ENCODE measurements at places on chromosomes 7 and 10.
A peak's percentile ranks its signal among the peaks of the same experiment; 100 is the strongest.

- DNase-seq, result no peak
Measured at GRCh38 chr7:15291699-15292098, 270.1 kb downstream of the AGMO start.

- DNase-seq, result no peak
Measured at GRCh38 chr10:132984801-132985545, 42.6 kb upstream of the CFAP46 start.

DNA sequence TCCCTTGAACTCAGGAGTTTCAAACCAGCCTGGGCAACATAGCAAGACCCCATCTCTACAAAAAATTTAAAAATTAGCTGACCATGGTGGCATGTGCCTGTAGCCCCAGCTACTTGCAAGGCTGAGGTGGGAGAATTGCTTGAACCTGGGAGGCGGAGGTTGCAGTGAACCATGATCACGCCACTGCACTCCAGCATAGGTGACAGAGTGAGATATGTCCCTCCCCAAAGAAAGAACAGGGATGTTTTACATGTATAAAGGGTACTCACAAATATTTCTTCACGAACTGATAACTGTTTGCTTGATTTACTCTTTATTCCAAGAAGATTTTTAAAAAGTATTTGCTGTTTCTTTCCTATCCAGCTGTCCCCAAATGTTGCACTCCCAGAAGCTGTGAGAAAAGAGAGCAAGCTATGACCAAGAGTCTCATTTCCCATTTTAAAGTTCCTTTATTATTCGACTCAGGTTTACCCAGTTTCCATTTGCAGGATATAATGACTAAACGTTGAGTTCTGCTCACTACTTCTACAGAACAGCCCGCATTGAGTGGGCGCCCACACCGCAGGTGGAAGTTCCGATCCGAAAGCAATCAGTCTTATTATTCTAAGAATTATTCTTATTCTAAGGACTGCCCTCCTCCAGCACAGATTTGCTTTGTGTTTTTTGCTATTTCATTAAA is 90.7 kb downstream of the APBB1IP start:
- DNase-seq, result no peak

- no peak for DNase-seq
Measured at GRCh38 chr7:137960020-137960419, 41.9 kb downstream of the CREB3L2 start.

DNA sequence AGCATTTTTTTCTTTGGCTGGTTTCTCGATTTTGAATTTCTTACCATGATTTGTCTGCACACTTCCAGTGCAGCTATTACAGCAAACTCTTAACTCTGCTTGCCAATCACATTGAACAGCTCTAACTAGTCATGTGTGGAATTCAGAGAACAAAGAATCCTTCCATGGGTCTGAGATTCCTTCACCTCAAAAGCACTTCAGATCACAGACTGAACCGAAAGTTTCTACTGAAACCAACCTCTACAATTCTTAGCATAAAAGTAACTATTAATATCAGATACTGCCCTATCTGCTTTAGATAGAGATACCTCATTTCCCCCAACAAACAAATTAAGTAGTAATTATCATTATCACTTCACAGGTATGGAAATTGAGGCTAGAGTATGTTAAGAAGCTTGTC is 56.5 kb upstream of the SP4 start:
- no peak for DNase-seq

- peak; percentile 61 for DNase-seq
Measured at GRCh38 chr7:74289018-74289658, at the start of gene CLIP2. Gene CLIP2, plus strand, starts transcription at chr7:74289407. Its CDS starts 28,140 bp downstream, at chr7:74317547.

DNA sequence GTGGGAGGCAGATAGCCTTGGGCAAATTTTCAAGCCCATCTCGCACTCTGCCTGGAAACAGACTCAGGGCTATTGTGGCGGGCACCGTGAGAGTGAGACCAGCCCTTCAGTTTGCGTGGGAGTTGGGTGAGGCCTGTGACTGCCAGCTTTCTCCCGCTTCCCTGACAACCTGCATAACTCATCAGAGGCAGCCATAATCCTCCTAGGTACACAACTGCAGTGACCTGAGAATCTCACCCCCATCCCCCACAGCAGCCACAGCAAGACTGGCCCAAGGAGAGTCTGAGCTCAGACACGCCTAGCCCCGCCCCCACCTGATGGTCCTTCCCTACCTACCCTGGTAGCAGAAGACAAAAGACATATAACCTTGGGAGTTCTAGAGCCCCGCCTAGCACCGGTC is 275.4 kb downstream of the GRID1 start:
- DNase-seq, result no peak

DNA sequence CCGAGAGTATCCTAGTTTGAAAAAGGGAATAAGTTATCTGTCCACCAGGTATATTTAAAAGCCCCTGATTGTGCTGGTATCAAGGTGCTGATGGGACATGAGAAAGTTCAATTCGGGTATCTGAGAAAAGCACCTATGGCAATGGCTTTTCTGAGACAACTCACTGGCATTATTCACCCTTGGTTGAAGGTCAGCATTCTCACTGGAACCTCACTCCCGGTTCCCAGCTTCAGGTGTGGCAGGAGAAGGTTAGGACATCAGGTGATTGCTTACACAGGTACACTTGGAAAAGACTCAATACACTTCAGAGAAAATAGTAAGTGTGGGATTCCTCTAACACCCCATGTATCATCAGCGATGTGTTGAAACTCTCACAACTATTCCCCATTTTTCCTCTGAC is 643.1 kb downstream of the INHBA start:
- no peak for DNase-seq

GRCh38 chr10:123142701-123143161 is 5.2 kb upstream of the HMX2 start:
- no peak for DNase-seq

DNA sequence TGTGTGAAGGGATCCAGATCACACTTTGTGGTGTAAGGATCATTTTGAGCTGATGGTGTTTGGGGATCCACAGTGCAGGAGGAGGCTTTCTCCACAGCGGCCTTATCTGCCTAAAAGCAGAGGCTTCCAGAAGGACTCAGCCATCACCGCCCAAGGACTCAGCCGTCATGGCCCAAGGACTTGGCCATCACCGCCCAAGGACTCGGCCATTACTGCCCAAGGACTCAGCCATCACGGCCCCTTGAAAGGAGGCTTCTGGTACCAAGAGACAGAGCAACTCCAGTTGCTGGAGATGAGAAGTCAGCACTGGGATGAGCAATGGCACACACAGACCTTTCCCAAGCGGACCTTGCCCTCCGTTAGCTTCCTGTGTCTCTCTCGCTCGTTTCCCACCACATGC is 6.0 kb upstream of the CFAP46 start:
- no peak for DNase-seq

DNA sequence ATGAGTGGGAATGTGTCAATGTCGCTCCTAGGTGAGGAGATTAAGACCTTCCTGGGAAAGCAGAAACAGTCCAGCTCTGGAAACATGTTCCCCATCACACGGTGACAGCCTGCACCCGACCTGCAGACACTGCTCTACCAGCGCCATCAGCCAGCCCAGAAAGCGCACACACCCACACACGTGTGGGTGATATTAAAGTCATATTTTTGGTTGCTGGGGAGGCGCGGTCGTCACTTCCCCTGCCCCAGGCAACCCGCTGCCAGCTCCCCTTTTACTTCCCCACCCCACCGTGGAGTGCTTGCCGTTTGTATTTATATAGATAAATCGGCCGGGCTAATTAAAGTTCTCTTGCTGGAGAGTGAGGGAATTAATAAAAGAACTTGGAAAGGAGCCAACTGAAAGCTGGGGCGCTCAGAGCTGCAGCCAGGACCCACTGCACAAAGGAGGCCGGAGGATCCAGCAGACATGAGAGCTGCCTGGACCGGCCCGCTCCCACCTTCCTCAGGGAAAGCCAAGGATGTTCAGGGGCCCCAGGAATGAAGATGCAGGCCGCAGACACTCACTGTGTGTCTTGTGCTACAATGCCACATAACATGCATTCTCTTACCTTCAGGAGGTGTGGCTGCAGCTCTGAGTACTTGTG is 145.2 kb upstream of the UNC5B start:
- no peak for DNase-seq

DNA sequence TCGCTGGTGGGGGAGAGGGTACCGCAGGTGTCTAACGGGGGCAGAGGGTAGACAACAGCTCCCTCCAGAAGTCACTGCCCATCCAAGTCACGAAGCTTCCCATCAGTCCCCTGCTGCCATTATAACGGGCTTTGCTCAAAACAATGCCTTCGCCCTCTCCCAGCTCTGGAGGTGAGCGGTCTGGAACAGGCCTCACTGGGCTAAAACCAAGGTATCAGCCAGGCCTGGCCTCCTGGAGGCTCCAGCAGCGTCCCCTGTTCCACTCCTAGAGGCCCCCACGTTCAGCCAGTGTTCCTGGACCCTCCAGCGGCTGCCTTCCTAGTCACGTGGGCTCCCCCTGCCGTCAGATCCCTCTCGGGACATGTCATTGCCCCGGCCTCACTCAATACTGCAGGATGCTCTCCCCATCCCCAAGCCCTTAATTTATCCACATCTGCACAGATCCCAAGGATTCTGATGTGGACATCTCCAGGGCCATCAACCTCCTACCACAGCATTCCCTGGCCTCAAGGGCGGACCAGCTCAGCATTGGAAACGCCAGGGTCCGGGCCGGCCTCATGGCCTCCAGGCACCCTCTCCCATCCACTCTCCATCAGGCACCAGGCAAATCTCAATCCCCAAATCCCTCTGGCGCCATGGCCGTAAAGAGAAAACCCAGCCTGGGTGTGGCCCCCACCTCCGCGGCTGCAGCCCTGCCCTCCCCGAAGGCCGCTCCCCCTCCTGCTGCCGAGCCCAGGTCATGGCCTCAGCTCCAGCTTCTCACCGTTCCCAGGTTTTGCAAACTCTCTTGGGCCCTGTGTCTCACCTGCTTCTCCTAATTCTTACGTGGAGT is 104.1 kb upstream of the FAM20C start:
- no peak for DNase-seq

DNA sequence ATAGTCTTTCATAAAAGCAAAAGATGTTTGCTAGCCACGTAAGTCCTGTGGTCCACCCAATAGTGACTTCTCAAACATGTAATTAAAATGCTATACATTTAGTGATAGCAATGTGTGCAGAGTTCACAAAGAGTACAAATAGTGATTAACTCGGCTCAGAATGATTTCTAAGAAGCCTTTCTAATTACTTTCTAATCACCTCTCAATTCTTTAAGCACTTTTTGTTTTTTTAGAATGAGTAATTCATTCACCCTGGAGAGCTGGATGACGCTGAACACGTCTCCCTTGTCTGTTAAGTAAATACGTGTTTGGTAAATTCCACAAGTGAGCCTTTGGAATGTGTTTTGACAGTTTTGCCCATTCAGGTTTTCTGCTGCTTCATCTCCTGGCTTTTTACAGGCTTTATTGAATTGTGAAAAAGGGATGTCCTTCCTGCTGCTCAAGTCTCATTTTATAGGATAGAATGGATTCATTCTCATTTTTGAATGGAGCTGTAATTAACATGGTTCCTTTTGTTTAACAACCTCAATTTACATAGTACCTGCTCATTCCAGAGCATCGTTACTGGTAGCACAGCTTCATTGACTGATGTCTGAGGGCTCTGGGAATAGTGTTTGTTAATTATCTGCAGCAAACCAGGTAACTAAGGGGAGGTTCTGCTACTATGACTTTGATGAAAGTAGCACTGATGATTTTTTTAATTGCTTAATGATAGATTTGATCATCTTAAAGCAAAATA is 212.1 kb downstream of the VTI1A start:
- no peak for DNase-seq

GRCh38 chr7:131956864-131957263 is 400.4 kb upstream of the PODXL start:
- DNase-seq, result no peak

DNA sequence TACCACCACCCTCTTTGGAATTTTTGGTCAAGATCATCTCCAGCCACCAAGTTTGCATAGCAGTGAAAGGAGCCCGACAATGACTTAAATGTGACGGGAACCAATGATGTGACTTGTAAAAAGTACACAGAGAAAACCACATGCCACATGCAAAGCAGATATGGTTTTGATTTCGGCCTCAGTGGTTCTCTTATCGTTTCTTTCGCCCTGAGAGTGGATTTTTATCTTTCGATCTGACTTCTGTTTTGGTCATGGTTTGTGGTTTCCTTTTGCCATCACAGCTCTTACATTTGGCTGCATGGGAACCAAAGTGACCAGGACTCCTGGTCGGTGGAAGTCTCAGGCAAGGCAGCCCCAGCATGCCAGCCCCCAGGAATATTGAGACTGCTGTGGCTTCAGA is 31.5 kb downstream of the TCF7L2 start:
- DNase-seq, result peak; percentile 12

DNA sequence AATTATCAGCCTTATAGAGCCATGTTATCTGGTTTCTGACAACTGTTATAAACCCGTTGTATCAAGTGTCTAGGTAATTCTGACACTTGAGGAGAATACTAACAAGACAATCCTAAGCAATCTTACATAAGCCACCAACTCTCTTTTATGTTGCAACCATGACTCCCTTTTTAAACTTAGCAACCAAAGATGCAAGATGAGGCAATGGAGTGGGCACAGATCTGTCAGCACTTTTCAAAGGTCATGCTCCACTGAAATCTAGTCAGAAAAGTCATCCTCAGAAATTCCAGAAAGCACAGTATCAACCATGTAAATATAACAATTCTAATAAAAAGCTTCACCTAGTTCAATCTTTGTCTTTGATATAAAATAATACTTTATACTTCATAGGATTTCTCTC is 77.0 kb upstream of the SEMA3A start:
- no peak for DNase-seq

GRCh38 chr10:119296703-119297102 is 89.3 kb downstream of the GRK5 start:
- DNase-seq, result no peak

GRCh38 chr7:14395860-14396259 is 406.4 kb upstream of the ETV1 start:
- no peak for DNase-seq

GRCh38 chr7:85840554-85840953 is 653.7 kb upstream of the SEMA3D start:
- DNase-seq, result no peak

GRCh38 chr7:101954499-101954898 is 137.1 kb downstream of the CUX1 start:
- DNase-seq, result no peak

DNA sequence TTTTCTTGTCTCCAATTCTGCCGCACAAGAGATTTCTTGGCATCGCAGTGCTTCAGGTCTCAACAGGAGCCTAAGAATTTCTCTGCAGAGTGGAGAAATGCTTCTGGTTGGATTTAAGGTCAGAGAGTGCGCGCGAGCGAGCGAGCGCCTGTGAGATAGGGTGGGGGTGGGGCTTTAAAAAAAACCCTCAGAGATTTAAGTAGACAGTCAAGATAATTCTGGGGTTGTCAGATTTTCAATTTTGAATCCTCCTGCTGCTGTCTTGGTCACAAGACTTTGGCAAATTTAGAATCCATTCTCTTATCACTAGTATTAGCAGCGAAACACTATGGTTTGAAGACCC is 49.7 kb downstream of the CPEB3 start:
- DNase-seq, result no peak

All from stimulated activated CD8-positive, alpha-beta memory T cell treated with anti-CD3 and anti-CD28 coated beads, Interleukin-15, amount 100 ng/mL, for 48 hours (primary cell).